ENCODE measurements at places on chromosomes 2 and 18.

DNA sequence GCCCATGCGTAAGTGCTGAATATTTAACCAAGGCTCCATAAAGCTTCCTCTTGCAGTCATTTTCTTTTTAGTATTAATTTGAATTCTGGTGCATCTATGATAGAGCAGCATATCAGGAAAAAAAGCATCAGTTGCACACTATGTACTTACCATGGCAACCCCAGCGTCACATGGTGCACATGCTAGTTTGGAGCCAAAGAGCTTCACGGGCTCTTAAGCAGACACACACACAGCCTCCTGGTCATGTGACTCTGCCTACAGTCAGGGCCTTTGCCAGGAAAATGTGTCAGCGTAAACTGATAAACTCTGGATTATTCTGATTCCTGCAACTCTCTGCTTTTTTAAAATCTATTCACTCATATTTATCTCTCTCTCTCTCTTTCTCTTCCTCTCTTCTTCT is 30.2 kb downstream of the NYAP2 start:
- DNase-seq = peak; percentile 6

- no peak for DNase-seq
Measured at GRCh38 chr2:162932416-162932815, 93.8 kb upstream of the KCNH7 start.

GRCh38 chr2:55431982-55432627 is 12.4 kb upstream of the CCDC88A start:
- peak; percentile 47 for DNase-seq

- DNase-seq = no peak
Measured at GRCh38 chr2:168091986-168092385, 155.4 kb downstream of the STK39 start.

GRCh38 chr2:104854498-104855220 is 744 bp downstream of the POU3F3 start:
- DNase-seq = no peak

- DNase-seq = no peak
Measured at GRCh38 chr2:231722721-231723307, 14.5 kb downstream of the PTMA start.

- no peak for DNase-seq
Measured at GRCh38 chr2:138522556-138522955, 21.0 kb downstream of the SPOPL start.

GRCh38 chr2:105129722-105130232 is 91.9 kb downstream of the MRPS9 start:
- no peak for DNase-seq

- peak; percentile 46 for DNase-seq
Measured at GRCh38 chr2:52395912-52396311, 1364.0 kb upstream of the NRXN1 start.

DNA sequence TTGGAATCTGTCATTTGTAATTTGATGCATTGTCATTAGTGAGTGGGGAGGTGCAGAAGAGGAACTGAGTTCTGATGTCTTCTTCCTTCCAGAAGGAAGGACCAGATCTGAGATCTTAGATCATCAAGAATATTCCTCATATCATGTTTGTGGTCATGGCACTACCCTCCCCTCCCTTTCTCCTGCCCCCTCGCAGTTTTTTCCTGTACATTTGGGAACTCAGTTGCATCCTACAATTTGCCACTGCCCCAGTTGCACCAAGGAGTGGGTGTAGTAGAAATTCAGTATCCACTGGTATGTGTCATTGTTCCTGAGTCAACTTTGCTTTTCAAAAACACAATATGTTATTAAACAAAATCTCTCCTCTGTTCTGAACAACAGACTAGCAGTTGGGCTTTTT is 26.6 kb upstream of the ACVR1 start:
- no peak for DNase-seq

DNA sequence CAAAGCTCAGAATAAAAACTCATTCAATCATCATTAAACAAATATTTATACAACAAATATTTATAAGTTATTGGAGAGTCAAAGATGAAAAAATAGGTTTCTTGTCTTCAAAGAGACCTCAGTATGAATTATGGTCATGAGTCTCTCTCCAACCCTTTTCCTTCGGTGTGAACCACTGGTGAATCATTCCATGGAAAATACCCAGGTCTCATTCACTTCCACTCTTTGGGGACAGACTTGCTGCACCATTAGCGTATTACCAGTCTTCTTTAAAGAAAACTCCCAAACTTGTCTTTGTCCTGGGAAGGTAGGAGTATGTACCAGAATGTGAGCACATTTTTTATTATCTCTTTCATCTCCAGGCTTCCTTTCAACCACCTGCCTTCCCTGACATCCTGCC is 257.4 kb upstream of the RBMS1 start:
- DNase-seq = peak; percentile 25

- no peak for DNase-seq
Measured at GRCh38 chr2:241877197-241877685, 7.7 kb downstream of the RTP5 start.

GRCh38 chr2:68877079-68877772 is 6.0 kb upstream of the BMP10 start:
- DNase-seq = no peak

DNA sequence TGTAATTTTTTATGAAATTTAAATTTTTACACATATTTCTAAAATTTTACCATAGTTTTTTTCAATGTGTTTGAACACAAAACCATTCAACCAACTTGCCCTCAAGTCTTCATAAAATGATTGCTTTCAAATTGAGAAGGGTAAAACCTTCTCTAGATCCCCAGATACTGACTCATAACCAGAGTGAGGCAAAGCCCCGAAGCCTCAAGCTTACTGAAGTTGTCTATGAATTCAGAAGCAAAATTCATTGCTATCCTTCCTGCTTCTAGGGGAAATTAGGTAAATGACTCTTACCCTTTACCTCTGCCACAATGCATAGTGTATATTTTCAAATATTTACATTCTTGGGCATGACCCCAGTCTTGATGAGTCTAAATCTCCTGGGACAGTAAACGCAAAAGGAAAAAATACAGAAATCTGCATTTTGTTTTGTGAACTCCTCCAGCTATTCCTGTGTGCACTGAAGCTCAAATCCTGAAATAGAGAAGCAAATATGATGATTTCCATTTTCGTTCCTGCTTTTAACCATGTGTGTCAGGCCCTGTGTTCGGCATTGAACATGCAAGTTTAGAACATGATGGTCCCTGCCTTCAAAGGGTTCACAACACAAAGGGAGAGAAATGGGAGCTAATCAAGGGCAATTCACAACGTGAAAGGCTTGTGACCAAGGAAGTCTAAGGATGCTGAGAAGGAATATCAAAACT is 246.3 kb downstream of the SUCLG1 start:
- DNase-seq = no peak

- peak; percentile 19 for DNase-seq
Measured at GRCh38 chr2:148048475-148049221, 27.8 kb downstream of the MBD5 start.

DNA sequence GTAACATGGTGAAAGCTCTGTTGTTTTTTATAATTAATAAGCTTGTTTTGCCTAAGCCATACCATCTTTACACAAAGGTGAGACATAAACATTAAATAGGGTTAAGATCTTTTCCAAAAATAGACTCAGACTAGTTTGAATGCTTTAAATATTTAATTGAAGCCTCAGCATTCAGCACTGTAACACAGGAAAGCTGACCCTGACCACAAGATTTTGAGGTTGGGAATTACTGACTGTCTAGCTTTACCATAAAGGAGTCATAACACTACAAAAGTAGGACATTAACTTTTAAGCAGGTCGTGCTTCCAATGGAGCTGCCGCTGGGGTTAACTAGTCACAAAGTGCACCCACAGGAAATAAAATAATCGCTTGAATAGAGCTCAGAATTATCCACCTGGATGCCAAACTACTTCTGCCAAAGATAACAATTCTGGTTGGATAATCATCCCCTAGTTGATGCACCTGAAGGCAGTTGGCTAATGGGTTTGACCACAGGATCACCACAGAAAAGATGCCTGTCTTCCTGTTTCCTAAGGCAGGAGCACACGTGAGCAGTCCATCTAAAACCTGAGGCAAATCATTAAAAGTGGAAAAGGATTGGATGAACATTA is 106.2 kb downstream of the COBLL1 start:
- DNase-seq = peak; percentile 31

DNA sequence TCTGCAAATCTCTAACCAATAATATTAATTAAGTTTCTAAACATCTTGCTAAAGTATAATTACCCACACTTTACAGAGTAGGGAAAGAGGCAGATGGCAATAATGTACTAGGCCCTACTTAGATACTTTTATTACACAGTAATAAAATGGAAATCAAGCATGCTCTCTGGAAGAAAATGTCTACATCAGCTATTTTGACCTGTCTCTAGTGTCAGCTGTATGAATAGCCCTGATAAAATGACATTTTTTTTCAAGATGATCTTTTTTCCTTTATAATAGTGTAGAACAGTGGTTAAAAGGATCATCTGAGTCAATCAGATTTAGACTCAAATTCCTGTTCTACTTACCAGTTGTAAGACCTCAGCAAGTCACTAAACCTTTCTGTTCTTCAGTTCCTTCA is 397.3 kb downstream of the GRB14 start:
- no peak for DNase-seq

DNA sequence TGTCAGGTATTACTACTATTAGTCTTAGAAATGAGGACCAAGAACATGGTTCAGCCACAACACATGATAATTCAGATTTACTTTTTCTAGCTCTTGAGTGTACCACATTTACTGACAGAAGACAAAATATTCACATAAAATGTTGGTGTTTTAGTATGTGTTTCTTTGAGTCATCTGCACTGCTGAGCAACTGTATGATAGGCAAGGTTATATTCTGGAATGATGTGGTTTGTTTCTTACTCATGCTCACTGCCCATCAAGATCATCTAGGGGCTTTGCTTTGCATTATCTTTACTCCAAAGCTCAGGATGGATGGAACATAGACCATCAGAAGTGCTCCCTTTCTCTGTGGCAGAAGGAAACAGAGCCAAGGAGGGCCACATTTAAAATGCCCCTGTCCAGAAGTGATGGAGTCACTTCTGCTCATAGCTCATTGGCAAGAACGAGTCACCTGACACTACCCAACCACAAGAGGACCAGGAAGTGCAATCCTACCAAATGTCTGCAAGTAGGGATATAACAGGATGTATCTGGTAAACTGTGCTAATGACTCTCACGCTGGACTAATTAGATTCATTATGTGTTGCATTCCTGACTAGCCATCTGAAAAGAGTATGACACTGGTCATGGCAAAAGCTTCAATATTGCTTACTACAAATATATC is 81.5 kb downstream of the DIS3L2 start:
- no peak for DNase-seq

- no peak for DNase-seq
Measured at GRCh38 chr18:61829108-61829507, 63.7 kb downstream of the RNF152 start.

GRCh38 chr2:159175182-159175581 is 111.3 kb downstream of the WDSUB1 start:
- no peak for DNase-seq

DNA sequence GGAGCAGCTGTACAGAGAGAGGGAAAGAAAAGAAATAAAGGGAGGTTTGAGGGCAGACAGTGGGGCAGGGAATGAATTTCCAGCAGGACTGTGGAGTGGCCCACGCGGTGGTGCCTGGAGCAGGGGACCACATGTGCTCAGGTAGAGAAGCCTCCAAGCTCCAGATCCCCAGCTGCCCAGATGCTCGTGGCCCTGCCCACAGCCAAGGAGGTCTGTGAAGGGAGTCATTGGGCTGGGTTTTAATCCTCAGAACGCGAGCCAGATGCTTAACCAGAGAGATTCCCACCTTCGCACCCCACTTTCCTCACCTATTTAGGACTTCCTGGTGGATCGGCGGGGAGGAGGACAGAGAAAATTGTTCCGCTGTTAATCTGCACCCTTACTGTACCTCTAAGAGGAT is 369.4 kb downstream of the PARD3B start:
- DNase-seq = no peak

GRCh38 chr2:37795938-37796337 is 124.5 kb upstream of the CDC42EP3 start:
- DNase-seq = peak; percentile 95

- no peak for DNase-seq
Measured at GRCh38 chr18:2970344-2970743, 42.6 kb downstream of the LPIN2 start.
